Activated CD4-positive, alpha-beta T cell treated with anti-CD3 and anti-CD28 coated beads for 1 hour (primary cell): ENCODE measurements at places on chromosomes 16 and 17.

DNA sequence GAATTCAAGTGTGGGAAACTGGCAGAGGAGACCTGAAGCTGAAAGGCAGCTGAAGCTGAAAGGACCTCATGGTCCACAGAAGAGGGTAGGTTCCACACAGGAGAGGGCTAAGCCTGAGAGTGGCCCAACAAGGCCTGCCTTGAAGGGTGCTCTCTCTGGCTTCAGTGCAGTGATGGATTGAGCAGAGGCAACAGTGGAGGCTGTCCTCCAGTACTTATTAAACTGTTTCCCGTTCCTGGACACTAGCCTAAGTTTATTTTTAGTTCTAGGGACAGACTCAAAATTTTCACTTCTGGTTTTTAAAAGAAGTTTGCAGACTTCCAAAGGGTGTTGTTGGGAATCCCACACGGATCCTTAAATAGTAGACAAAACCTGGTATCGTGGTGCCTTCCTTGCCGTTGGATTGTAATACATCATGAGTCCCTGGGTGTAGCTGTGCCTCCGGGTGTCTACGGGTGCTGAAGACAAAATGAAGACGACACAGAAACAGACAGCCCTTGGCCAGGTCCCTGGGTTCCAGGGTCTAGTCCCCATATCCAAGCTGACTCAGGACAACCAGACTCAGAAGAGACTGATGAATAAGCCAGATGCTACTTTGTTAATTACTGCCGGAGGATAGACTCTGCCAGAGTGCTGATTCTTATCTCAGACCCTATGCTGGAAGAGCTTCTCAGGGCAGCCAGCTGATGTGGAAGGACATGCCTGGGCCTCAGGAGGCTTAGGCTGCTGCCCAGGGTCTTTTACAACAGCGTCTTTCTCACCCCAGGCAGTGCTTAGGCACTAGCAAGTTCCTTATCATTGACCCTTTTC is 7.1 kb upstream of the CMTM4 start:
- DNase-seq, result no peak

DNA sequence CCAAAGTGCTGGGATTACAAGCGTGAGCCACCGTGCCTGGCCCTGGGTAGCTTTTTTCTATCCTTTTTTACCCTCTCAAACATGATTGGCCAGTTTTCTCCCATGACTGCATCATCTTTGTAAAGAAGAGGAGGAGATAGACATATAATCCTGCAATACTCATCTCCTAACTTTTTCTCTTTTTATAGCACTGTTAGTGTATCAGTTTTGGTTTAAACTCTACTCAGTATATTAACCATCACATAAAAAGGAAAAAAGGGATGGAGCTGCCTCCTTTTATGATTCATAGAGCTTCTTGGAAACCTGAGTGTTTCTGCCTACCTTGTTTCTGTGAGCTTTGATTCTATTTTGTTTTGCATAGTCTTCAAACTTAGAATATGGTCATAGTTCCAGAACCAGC is 12.0 kb upstream of the TMEM106A start:
- DNase-seq, result no peak

- no peak for DNase-seq
These were observed 26.4 kb upstream of the ARL4D start for GRCh38 chr17:43372273-43372911.

- DNase-seq, result no peak
These were observed 329 bp downstream of the SMARCD2 start for GRCh38 chr17:63842173-63842539.

DNA sequence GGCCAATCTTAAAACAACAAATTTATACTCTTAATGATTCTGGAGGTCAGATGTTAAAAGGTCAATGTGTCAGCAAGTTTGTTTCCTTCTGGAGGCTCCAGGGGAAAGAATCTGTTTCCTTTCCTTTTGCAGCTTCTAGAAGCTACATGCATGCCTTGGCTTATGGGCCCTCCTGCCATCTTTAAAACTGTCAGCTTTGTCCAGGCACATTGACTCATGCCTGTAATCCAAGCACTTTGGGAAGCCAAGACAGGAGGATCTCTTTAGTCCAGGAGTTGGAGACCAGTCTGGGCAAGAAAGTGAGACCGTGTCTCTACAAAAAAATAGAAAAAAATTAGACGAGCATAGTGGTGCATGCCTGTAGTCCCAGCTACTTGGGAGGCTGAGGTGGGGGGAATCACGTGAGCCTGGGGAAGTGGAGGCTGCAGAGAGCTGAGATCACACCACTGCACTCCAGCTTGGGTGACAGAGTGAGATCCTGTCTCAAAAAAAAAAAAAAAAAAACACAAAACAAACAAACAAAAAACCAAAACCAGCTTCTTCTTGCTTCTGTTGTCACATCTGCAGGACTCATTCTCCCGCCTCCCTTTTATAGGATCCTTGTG is 58.3 kb downstream of the NOS2 start:
- no peak for DNase-seq

DNA sequence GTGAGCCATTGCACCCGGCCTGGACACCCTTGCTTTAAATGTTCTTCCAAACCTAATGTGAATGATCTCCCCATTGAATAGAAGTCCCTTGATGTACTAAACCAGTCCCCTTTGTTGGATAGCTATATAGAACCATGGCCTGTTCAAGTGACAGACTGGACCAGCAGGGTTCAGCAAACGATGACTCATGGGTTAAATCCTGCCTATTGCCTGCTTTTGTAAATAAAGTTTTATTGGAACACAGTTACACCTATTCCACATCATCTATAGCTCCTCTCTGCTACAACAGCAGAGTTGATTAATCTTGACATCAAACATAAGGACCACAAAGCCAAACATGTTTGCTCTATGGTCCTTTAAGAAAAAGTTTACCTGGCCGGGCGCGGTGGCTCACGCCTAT is 56.1 kb downstream of the CRISPLD2 start:
- DNase-seq, result no peak

GRCh38 chr17:44977065-44977464 is 9.0 kb upstream of the C1QL1 start:
- no peak for DNase-seq

DNA sequence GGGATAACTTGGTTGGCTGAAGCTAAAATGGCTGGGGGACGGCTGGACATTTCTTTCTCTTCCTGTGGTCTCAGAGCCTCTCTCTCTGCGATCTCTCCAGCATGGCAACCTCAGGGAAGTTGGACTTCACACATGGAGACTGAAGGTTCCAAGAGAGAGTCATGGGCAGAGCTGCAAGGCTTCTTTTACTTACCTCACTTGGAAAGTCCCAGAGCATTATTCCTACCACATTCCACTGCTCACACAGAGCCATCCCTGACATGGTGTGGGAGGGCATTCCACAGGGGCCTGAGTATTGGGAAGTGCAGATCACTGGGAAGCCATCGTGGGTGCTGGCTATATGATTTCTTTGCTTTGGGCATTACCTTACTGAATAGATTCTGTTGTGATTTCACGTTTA is 9.8 kb upstream of the SLC6A2 start:
- no peak for DNase-seq

DNA sequence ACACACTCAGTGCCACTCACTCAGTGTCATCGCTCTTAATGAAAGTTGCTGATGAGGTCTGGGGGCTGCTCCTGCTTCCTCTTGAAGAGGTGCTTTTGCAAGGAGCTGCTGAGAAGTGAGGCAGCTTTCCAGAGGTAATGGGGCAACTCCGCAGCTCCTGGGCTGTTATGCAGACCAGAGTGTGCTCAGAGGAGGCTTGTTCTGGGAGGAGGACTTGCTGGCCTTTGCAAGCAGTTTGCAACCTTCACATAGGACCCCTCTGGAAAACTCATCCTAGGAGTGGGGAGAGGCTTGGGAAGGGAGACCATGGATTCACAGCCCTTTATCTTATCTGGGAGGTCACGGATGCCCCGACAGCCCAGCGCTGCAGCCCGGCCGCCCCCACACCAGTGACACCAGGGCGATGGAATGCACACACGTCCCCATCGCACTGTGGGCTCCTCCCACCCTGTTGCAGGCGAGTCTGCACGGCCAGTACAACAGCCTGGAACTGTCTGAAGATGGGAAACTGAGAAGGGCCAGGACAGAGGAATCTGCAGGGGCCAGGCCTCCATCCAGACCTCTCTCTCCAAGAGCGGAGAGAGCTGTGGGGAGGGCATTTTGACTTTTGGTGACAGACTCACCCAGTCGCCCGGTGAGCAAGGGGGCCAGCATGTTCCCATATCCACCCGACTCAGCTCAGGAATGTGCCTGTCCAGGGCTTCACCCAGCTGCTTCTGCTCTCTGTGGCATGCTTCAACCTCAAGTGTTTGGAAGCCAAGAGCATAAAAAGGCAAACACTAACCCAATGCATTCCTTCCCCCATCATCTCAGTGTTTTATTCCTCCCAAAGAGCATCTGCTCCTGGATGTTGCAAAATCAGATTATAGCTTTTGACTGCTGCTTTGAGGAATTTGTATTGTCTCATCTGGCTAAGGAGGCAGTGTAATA is 78.6 kb upstream of the ZNF469 start:
- no peak for DNase-seq

DNA sequence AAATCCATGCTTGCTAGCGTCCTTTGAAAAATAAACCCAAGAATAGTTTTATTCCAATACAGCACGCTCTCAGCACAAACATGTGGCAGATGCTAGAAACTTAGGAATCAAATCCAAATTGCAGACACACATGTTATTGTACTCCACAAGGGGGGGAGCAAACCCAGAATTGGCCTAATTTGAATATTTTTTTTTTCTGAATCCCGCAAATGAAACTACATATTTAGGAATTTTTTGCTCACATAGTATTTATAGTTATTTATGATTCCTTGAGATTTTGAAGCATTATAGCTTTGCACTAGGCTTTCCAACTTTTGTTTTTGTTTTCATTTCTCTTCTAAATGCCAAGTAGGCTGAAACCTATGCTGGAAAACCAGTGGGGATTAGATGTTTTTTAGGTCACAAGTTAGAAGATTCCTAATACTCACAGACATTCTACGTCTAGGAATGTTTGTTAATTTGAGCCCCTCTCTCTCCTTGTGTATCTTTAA is 59.3 kb upstream of the CDH11 start:
- DNase-seq, result no peak

- no peak for DNase-seq
These were observed 12.0 kb upstream of the KRT23 start for GRCh38 chr17:40949418-40949817.

- DNase-seq, result no peak
These were observed 927 bp upstream of the ENGASE start for GRCh38 chr17:79073706-79074088.

DNA sequence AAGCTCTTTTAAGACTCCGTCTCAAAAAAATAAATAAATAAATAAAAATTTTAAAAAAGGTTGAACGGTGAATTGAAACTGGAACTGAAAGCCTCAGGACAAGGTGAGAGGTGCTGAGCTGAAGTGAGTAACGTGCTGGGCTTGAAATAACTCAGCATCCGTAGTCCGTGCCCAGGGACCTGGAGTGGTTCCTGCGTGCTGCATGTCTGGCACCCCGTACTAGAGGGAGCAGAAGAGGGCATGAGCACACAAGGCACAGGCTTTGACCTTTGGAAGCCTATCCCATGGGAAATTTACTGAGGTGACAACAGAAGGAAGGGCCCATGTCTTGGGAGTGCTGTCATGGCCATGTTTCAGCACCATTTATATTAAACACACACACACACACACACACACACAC is 4.5 kb upstream of the MEIOB start:
- no peak for DNase-seq

GRCh38 chr16:48225456-48225855 is 18.6 kb upstream of the LONP2 start:
- no peak for DNase-seq

DNA sequence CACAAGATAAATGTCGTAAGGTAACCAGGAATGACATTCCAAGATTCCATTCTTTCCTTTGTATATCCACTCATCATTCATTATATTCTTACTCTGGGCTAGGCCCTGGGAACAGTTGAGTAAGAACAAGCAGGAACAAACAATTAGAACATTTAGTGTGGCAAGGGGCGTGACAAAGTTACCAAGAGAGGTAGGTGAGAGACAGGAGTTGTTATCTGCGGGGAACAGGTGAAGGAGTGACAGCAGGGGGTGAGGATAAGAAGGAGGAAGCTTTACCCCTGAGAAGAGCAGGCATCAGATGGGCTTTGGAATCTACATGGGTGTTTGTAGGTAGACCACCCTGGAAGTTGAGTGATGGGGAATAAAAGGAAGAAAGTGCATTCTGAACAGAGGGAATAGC is 568.9 kb downstream of the WWOX start:
- DNase-seq, result no peak

DNA sequence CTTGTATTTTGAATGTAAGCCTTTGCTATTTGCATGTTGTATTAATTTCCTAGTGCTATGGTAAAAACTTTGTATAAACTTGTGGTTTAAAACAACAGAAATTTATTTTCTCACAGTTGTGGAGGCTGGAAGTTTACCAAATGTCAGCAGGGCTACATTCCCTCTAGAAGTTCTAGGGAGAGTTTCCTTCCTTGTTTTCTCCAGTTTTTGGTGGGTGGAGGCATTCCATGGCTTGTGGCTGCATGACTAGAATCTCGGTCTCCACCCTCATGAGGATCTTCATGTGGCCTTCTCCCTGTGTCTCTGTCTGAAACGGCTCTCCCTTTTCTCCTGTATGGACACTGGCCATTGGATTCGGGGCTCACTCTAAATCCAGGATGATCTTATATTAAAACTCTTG is 482.2 kb upstream of the GOT2 start:
- no peak for DNase-seq

GRCh38 chr16:28062847-28063521 is 530 bp downstream of the GSG1L start:
- DNase-seq, result no peak

DNA sequence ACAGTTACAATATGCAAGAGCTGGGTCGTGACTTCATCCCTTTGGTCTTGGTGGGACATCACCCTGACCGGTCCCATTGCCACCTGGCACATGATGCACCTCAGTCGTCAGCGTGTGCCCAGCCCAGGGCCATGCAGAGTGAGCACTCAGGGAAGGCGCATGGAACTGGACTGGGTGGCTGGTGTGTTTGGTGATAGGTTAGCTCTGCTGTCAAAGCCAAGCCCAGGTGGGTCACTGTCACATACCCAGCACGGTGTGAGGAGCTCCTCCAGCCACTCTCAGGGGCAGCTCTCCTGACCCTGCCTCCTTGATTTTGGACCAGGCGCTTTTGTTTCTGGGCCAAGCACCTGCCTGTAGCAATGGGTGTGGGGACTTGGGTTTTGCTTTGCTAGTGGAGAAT is 180.9 kb downstream of the RAB11FIP4 start:
- DNase-seq, result no peak

- DNase-seq, result no peak
These were observed 22.8 kb downstream of the TRPV2 start for GRCh38 chr17:16438173-16438556.

- peak; percentile 45 for DNase-seq
These were observed 149.9 kb downstream of the CLEC16A start for GRCh38 chr16:11094075-11094856.

DNA sequence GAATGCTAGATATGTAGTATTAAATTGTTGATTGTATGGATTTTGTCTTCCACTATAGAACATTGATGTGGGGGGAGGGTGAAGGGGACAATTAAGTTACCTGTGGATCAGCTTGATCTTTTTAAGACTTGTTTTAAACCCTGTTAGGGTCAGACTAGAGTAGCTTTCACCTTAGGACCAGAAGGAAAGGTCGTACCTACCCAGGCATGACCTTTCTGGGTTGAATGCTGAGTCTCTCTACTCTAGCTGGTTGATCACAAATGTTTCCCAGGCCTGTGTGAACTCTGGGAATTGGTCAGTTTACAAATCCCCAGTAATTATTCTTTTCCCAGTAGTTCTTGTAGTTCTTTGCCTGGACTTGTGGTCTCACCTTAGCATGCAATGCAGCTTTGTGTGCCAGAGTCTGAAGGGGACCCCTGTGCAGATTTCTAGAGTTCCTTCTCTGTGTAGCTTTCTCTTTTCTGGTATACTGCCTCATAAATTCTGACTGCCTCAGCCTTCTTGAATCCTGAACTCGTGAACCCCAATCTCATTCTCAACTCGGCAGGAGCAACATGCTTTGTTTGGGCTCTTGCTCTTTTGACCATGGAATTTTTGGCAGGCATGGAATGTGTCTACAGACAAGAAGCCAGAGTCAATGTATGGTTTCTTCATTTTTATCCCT is 54.1 kb downstream of the VMP1 start:
- no peak for DNase-seq
